ENCODE measurements at places on chromosomes 2 and 18.

GRCh38 chr2:170972296-170973224 is 43.5 kb downstream of the GORASP2 start:
- no peak for DNase-seq

DNA sequence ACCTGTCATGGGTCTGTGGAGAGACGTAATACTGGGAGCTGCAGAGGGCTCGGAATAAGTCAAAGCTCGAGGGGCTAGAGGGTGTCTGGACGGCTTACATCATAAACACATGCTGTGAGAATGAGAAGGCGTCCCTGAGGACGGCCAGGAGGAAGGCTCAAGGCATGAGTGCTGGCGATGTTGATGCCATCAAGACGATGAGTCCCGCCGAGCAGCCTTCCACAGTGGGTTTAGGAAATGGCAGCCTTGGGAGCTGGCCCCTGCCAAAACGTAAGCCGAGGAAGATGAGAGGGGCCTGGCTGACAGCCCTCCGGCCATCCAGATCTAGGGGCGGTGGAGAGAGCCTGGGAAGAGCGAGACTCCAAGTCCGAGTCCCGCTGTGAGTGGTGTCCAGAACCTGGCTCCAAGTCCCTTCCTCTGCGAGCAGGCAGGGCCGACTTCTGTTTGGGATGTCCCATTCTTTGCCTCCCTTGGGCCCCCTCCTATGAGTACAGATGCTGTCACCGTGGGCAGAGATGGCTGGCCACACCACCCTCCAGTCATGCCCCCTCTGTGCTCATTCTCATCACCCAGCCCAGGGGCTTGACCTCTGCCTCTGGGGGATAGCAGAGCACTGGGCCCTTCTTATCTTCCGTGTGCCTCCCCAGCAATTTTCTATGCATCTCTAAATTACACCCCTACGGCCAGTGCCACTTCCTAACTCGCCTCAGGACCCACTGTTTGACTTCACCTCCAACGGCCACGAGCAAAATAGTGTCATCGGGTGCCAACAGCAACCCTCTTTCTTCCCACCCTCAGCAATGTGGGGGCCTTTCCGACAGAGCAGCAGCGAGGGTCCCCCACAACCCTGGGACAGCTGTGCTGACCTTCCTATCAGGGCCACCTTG is 175.7 kb downstream of the FAM210A start:
- no peak for DNase-seq

DNA sequence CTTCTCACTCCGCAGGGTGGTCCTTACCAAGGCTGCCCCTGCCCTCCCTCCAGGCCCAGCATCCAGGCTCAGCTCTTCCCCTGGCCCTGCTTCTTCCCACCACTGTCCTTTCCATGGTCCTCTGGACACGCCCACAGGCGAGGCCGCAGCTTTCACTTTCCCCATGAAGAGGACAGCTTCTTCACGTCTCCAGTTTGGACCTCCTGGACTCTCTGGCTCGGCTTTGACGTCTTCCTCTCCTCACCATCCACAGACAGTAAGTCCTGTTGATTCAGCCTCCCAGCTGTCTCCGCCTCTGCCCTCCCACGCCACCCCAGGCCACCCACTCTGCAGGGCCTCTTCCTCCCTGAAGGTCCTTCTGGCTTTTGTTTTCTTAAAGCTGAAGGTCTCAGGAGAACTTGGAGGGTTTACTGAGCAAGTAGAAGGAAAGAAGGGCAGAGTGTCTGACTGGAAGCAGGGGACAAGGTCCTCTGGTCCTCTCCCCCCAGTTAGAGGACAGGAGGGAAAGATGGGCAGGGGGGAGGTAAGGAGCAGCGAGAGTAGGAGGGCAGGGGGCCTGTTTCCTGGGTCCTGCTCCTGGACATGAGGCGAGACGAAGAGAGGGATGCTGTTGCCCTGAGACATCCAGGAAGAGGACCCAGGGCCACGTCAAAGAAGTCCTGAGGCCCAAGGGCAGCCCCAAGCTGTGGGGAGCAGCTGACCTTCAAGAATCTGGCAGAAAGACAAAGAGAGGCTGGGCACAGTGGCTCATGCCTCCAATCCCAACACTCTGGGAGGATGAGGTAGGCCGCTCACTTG is 24.7 kb upstream of the NMUR1 start:
- DNase-seq, result no peak

DNA sequence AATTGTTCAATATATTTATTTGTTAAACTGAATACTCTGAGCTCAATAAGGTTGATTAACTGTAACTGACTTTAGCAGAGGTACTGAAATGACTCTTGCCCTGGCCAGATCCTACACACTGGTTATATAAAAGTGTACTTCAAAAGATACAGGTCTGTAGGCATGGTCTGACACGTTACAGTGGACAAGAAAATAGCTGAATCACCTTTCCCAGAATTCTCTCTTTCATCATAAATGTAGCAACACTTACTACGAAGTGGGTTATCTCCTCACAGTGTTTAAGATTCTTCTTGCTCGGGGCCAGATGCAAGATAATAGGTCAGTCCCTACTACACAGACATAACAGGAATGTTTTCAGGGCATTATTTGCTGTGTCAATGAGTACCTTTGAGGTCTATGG is 107.0 kb upstream of the ZC3H15 start:
- DNase-seq, result no peak

- DNase-seq, result no peak
These were observed 26.3 kb upstream of the TMEM182 start for GRCh38 chr2:102735416-102736109.

GRCh38 chr2:111126581-111126980 is 5.9 kb downstream of the BCL2L11 start:
- DNase-seq, result no peak

DNA sequence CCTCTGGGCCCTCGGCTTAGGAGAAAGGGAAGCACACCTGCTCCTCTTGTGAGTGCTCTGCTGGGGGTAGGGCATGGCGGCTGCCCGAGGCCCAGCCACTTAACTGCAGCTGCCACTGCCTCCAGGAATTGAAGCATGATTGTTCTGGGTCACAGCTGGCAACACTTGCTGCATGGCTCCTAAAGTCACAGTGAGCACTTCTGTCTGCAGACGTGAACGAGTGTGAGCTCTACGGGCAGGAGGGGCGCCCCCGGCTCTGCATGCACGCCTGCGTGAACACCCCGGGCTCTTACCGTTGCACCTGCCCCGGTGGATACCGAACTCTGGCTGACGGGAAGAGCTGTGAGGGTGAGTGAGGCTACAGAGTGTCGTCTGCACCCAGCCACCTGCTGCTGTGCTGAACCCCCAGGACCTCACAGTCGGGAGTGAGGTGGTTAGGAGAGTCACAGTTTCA is 44.4 kb downstream of the FBLN7 start:
- DNase-seq, result no peak

- DNase-seq, result no peak
These were observed 2030.8 kb downstream of the SUCLG1 start for GRCh38 chr2:82428251-82428650.
